Non-pigmented ciliary epithelial cell (primary cell): ENCODE measurements at places on chromosomes 5 and 9.

GRCh38 chr5:158375531-158375930 is 516.6 kb upstream of the CLINT1 start:
- DNase-seq, result no peak

- DNase-seq, result no peak
These were observed 552.4 kb upstream of the MEF2C start for GRCh38 chr5:89435347-89435746.

- no peak for DNase-seq
These were observed 60.1 kb downstream of the KCTD16 start for GRCh38 chr5:144230806-144231205.

DNA sequence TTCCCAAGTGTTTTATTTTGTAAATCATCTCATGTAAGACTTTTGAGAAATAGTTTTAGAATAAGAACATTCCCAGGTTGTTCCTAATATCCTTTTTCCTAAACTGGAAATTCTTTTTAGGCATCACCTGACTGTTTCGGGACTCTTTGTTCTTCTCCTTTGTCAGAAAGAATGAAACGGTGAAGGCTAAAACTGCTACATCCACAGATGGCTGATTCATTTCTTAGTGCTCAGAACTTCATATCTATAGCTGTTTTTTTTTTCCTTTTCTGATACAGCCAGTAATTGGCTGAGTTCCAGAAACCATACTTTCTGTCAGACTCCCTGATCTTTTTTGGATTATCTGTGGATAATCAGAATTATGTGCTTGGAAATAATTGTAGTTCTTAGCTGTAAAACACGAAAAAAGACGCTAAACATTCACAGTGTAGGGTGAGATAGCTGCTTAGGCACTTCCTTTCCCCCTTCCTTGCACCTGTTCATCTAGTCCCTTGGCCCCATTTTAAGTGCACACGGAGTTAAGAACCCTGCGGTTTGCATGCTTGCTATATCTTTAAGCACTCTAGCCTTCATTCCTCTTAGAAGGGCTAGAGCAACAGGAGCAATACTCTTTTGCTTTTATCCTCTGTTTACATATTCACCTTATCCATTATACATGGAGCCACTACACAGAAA is 283.9 kb downstream of the PJA2 start:
- DNase-seq, result no peak

- DNase-seq, result no peak
These were observed 56.3 kb downstream of the GDA start for GRCh38 chr9:72205513-72205912.

- DNase-seq, result no peak
These were observed 169.4 kb downstream of the TLE1 start for GRCh38 chr9:81519816-81520495.

- peak; percentile 2 for DNase-seq
These were observed 454.1 kb upstream of the NUDT12 start for GRCh38 chr5:104016646-104017045.

GRCh38 chr9:130390390-130390789 is 54.4 kb upstream of the ASS1 start:
- no peak for DNase-seq

GRCh38 chr5:143025971-143026370 is 255.8 kb downstream of the ARHGAP26 start:
- no peak for DNase-seq
